ENCODE measurements at places on chromosomes 4 and X. TPM values are rescaled to one million over a fixed set of nuclear protein-coding genes. Genes with fewer than 3 reads are reported as not detected.

GRCh38 chr4:10347815-10348214 lies 109.4 kb downstream of the ZNF518B start:
- no peak overlapping the region for H3K4me3 ChIP-seq
- no peaks in the 10 kb centered on the region for H3K4me1 ChIP-seq
- no peak for DNase-seq
- no peak overlapping the region for H3K27ac ChIP-seq
- H3K27me3 ChIP-seq, result no peaks in the 10 kb centered on the region

GRCh38 chr4:166197166-166197565 lies 324.1 kb downstream of the TLL1 start:
- H3K4me1 ChIP-seq, result no peaks in the 10 kb centered on the region
- no peak overlapping the region for H3K4me3 ChIP-seq
- no peaks in the 10 kb centered on the region for H3K27me3 ChIP-seq
- H3K36me3 ChIP-seq, result no peaks in the 10 kb centered on the region

DNA sequence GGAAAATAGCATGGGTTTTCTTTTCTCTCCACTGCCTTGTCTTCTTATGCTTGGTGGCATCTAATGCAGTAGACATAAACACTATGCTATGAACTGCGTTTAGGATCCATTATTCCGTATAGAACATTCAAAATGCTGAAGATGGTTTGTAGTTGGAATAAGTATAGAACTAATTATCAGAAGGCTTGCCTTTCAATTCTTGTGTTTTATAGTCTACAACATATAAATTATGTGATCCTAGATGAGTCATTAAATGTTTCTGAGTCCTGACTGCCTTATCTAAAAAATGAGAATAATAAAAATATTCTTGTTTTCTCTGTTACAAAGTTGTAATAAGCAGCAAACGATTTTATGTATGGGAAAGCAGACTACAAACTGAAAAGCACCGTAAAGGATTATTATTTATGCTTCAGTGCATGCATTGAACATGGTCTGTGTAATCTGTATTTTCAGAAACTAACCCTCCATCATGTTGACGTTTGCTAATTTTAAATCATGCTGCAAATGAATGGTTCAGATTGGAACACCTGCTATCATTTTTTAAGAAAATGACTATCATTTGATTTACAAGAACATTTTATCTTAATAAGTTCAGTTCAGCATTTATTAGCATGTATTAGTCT lies 335.9 kb upstream of the AADAT start:
- H3K4me1 ChIP-seq, result no peaks in the 10 kb centered on the region
- no peak overlapping the region for H3K4me3 ChIP-seq
- no peaks in the 10 kb centered on the region for H3K27me3 ChIP-seq
- no peaks in the 10 kb centered on the region for H3K36me3 ChIP-seq

GRCh38 chr4:125140966-125141495 lies 173.7 kb upstream of the FAT4 start:
- no peak overlapping the region for H3K27ac ChIP-seq
- H3K27me3 ChIP-seq, result no peaks in the 10 kb centered on the region
- no peak overlapping the region for H3K4me3 ChIP-seq
- no peaks in the 10 kb centered on the region for H3K4me1 ChIP-seq

DNA sequence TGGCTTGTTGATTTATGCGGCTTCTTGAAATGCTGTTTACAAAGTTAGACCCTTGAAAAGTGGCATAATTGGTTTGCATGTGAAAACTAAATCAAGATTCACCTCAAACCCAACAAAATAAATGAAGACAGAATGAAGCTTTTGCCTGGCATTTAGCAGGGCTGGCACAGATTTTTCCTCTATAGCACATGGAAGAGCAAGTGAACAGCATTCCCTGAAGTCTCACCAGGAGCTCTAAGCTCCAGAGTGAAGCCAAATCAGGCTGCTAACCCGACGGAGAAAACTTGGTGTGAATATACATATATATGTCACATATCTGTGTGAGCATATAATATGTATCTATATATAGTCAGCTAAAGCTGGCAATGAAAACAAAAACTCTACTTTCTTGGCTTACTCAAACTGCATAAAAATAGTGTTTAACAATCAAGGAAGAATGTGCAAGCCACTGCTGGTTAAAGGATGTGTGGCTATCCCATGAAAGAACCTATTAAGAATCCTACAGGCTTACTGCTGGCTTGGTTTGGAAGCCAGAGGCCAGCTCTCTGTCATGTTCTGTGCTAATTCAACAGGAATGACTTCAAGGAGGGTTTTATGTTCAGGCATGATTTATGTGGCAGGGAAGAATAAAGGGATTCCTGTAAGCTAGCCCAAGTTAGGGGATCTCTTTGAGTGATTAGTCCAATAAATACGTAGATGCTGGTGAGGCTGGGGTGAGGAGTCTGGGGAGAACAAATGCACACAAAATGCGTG lies 69.9 kb downstream of the MFAP3L start:
- H3K27ac ChIP-seq, result no peak overlapping the region
- no peak for DNase-seq

DNA sequence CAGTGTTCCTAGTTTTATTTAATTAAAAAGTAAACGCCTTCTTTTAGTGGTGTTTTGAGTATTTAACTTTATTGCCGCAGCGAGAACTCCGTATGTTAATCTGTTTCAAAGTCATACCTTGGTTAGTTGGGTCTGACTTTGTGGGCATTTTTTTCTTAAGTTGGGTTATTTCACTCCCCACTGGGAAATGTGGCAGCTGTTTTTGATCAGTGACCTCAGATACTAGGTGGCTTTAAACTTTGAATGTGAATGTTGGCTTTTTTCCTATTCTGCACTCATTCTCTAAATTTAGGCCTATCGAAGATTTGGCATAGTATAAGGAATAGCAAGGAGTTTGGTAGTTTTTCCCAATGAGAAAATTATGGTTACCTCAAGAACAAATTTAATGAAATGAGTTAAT lies 85.9 kb downstream of the FIP1L1 start:
- H3K4me1 ChIP-seq, result no peaks in the 10 kb centered on the region
- no peaks in the 10 kb centered on the region for H3K27me3 ChIP-seq
- no peak for DNase-seq
- H3K27ac ChIP-seq, result no peak overlapping the region
- H3K36me3 ChIP-seq, result no peaks in the 10 kb centered on the region

DNA sequence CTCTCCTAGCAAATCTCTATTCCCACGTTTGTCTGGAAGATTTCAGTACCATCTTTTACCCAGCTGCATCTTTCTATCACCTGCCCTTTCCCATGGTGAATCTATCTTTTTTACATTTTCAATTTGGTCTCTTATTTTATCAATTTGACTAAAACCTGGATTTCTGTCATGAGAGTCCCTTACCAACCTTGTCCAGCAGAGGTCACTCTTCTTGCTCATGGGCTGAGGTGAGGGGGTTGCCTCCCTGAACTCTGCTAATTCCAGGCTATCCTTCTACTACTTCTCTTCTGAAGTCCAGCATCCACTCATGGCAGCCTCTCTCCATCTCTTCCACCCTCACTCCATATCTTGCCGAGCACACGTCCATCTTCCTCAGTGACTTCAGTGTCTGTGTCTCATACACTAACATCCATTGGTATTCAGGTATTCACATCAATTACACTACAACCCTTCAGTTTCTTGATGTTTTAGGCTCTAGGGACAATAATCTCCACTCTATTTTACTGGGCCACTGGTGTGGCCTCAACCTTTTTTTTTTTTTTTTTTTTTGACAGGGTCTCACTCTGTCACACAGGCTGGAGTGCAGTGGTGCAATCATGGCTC lies 17.8 kb upstream of the ZNF827 start:
- H3K4me1 ChIP-seq, result no peaks in the 10 kb centered on the region
- no peak overlapping the region for H3K27ac ChIP-seq
- H3K4me3 ChIP-seq, result no peak overlapping the region
- H3K36me3 ChIP-seq, result no peaks in the 10 kb centered on the region

- no peak overlapping the region for H3K27ac ChIP-seq
- no peaks in the 10 kb centered on the region for H3K36me3 ChIP-seq
- no peaks in the 10 kb centered on the region for H3K4me1 ChIP-seq
- no peaks in the 10 kb centered on the region for H3K27me3 ChIP-seq
- DNase-seq, result no peak
- H3K4me3 ChIP-seq, result no peak overlapping the region
Measured at GRCh38 chrX:128460835-128461234, 408.6 kb upstream of the ACTRT1 start.

DNA sequence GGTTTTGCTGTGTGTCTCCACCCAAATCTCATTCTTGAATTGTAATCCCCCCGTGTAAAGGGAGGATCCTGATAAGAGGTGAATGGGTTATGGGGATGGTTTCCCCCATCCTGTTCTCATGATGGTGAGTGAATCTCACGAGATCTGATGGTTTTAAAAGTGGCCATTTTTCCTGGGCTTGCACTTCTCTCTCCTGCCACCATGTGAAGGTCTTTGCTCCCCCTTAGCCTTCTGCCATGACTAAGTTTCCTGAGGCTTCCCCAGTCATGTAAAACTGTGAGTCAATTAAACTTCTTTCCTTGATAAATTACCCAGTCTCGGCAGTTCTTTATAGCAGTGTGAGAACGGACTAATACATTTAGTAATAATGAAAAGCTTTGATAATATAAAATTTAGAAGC lies 46.9 kb downstream of the ANTXR2 start:
- no peak overlapping the region for H3K27ac ChIP-seq
- peaks cover 18% of the 10 kb centered on the region for H3K4me1 ChIP-seq
- peaks cover 94% of the 10 kb centered on the region for H3K36me3 ChIP-seq
- no peaks in the 10 kb centered on the region for H3K27me3 ChIP-seq

- no peak overlapping the region for H3K4me3 ChIP-seq
- no peak for DNase-seq
- no peaks in the 10 kb centered on the region for H3K4me1 ChIP-seq
- H3K36me3 ChIP-seq, result no peaks in the 10 kb centered on the region
Measured at GRCh38 chr4:73815145-73815544, 21.3 kb upstream of the CXCL6 start.

DNA sequence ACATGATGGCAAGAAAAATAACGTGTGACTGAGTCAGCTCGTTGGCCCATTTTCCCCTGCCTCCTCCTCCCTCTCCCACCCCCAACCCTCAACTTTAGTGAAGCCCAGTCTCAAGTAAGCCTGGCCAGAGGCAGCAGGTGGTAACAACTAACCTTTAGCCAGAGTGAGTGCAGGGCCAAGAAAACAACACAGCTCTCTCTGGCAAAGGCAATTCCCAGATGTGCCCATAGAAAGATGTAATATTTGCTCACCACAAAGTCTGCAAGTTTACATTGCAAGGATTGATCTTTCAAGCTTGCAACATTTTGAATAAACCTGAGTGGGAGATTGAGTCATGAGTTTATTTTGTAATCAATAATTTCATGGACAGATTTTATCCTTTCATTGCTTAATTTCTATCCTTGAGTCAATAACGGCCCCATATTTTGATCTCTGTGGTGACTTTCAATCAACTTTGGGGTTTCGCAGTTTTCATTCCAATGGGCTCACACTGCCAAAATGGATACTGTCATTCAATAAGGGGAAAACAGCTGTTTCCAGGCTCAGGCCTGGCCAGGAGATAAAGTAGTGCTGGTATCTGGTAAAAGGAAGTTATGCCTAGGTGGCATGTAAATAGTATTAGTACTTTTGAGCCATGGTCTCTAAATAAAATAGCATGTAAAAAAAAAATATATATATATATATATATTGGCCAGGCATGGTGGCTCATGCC lies 130.7 kb upstream of the TMEM164 start:
- H3K36me3 ChIP-seq, result no peaks in the 10 kb centered on the region
- H3K27me3 ChIP-seq, result no peaks in the 10 kb centered on the region
- no peak overlapping the region for H3K27ac ChIP-seq
- no peaks in the 10 kb centered on the region for H3K4me1 ChIP-seq
- H3K4me3 ChIP-seq, result no peak overlapping the region

- H3K36me3 ChIP-seq, result no peaks in the 10 kb centered on the region
- H3K27me3 ChIP-seq, result no peaks in the 10 kb centered on the region
- no peak overlapping the region for H3K27ac ChIP-seq
- H3K4me3 ChIP-seq, result no peak overlapping the region
Measured at GRCh38 chr4:122901247-122902010, 21.0 kb downstream of the NUDT6 start.

- DNase-seq, result no peak
- H3K4me1 ChIP-seq, result no peaks in the 10 kb centered on the region
- H3K4me3 ChIP-seq, result no peak overlapping the region
- peaks cover 74% of the 10 kb centered on the region for H3K27me3 ChIP-seq
- no peaks in the 10 kb centered on the region for H3K36me3 ChIP-seq
Measured at GRCh38 chr4:1463088-1463926, 57.1 kb upstream of the NKX1-1 start.

DNA sequence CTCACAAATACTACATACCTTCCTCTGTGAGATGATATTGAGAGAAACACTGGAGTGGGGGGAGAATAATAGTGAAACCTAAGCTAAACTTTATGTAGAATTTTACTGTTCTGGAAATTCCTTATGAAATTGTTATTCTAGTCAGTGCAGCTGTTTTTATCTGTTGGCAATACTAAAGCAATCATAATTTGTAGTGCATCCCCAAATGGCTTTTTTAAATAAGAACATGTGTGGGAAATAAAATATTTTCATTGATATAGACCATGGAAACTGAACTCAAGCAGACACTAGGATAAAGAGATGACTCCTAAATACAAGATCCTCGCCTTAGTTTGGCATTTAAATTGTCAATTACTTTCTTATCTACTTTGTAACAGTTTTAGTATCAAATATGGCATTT lies 51.1 kb downstream of the SEC24D start:
- no peaks in the 10 kb centered on the region for H3K27me3 ChIP-seq
- no peak overlapping the region for H3K27ac ChIP-seq
- no peaks in the 10 kb centered on the region for H3K36me3 ChIP-seq
- no peak for DNase-seq
- no peak overlapping the region for H3K4me3 ChIP-seq
- H3K4me1 ChIP-seq, result peaks cover 3% of the 10 kb centered on the region

DNA sequence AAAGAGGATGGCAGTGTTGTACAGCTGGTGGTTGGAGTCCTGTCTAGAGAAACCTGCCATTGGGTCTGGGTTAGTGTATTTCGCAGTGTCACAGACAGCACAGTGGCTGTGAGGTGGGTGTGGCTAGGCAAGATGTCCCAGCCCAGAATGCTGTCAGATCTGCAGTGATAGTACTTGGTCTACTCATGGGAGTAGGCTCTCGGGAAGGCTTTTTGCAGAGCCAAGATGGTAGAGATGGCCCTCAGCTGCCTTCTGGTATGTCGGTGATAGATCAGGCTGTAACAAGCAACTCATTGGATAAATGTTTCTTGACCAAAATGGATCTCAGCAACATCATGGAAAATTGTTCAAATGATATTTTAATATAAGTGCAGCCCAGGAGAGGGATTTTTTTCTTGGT lies 84.3 kb upstream of the WDR1 start:
- H3K36me3 ChIP-seq, result no peaks in the 10 kb centered on the region
- no peaks in the 10 kb centered on the region for H3K27me3 ChIP-seq

DNA sequence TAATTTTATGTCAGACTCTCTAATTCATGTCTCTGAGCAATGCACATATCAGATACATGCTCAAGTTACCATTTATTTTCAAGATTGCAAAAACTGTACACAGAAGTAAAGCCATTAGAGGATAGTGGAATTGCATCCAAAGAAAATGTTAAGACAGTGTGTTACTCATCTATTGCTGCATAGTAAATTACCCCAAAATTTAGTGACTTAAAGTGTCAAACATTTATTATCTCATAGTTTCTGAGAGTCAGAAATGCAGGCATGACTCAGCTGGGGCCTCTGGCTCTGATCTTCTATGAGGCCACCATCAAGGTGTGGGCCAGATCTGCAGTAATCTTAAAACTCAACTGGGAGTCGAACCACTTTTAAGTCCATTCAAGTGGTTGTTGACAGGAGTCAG lies 275.2 kb downstream of the QDPR start:
- DNase-seq, result no peak
- H3K4me3 ChIP-seq, result no peak overlapping the region
- H3K27me3 ChIP-seq, result no peaks in the 10 kb centered on the region
- H3K27ac ChIP-seq, result no peak overlapping the region
- peaks cover 6% of the 10 kb centered on the region for H3K4me1 ChIP-seq

- no peaks in the 10 kb centered on the region for H3K27me3 ChIP-seq
- H3K4me1 ChIP-seq, result no peaks in the 10 kb centered on the region
- no peak overlapping the region for H3K27ac ChIP-seq
- DNase-seq, result no peak
Measured at GRCh38 chr4:78951862-78952472, 12.7 kb upstream of the PAQR3 start.

NWD2 gene
- under 0.01 TPM for polyA plus RNA-seq

SMIM10L2A gene
- polyA plus RNA-seq, result 0.47 TPM

GLRB gene
- under 0.01 TPM for polyA plus RNA-seq
